Tibial nerve (tissue), 4 donors: ENCODE measurements at places on chromosomes 7 and 10. TPM values are rescaled to one million over a fixed set of nuclear protein-coding genes. Genes with fewer than 3 reads are reported as not detected.

DNA sequence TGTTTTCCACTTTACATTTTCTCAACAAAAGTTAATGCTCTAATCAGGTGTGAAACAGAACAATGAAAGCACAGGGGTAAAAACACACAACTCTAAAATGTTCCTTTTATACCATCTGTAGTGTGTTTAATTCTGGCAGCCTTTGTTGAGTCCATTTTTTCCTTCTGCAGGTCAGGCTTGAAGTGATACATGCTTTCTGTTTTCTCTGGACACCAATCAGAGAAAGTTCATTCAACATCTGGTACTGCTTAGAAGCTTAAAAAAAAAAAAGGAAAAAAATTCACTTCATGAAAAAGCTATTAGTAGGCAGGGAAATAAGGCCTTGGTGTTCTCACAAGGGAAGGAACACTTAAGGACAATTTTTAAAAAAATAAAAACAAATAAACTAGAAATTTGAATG, 231.3 kb upstream of the RHOBTB1 start:
- peak overlapping the region; percentile 51 for H3K27ac ChIP-seq
- H3K27me3 ChIP-seq: no peaks in the 10 kb centered on the region
- peak; percentile 13 for DNase-seq
- H3K4me1 ChIP-seq: no peaks in the 10 kb centered on the region

DNA sequence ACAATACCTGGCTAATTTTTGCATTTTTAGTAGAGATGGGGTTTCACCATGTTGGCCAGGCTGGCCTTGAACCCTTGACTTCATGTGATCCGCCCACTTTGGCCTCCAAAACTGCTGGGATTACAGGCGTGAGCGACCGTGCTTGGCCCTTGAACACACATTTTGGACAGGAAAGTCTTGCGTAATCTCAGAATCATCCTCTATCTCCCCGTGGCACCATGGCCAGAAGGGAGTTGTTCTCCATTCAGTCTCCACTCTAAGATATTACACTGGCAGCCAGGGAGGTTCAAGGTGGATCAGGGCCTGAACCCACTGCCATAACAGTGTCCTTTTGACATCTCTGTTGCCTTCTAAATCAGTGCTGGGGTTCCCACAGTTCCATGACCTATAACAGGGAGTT, 29.2 kb upstream of the GALNTL5 start:
- peaks cover 8% of the 10 kb centered on the region for H3K27me3 ChIP-seq
- no peaks in the 10 kb centered on the region for H3K4me1 ChIP-seq
- H3K27ac ChIP-seq: no peak overlapping the region

- no peak overlapping the region for H3K27ac ChIP-seq
- no peak overlapping the region for H3K4me3 ChIP-seq
- H3K4me1 ChIP-seq: no peaks in the 10 kb centered on the region
- H3K27me3 ChIP-seq: no peaks in the 10 kb centered on the region
Observed at GRCh38 chr10:60148266-60148840, 241.3 kb downstream of the ANK3 start.

GRCh38 chr10:120689777-120690529, 161.2 kb upstream of the WDR11 start:
- no peaks in the 10 kb centered on the region for H3K27me3 ChIP-seq
- DNase-seq: no peak
- no peaks in the 10 kb centered on the region for H3K36me3 ChIP-seq
- H3K4me1 ChIP-seq: no peaks in the 10 kb centered on the region
- H3K4me3 ChIP-seq: no peak overlapping the region

Gene TMEM229A
- total RNA-seq: not detected

- no peaks in the 10 kb centered on the region for H3K4me1 ChIP-seq
- H3K27ac ChIP-seq: no peak overlapping the region
- no peak overlapping the region for H3K4me3 ChIP-seq
- no peak for DNase-seq
Observed at GRCh38 chr10:17792991-17793390, 16.2 kb upstream of the MRC1 start.

- H3K4me1 ChIP-seq: no peaks in the 10 kb centered on the region
- H3K27me3 ChIP-seq: no peaks in the 10 kb centered on the region
- no peaks in the 10 kb centered on the region for H3K36me3 ChIP-seq
Observed at GRCh38 chr10:58706836-58707235, 194.2 kb downstream of the BICC1 start.
